ENCODE measurements at places on chromosomes 12 and 14.

GRCh38 chr12:52020539-52021336 is 14.0 kb downstream of the TAMALIN start:
- DNase-seq: peak; percentile 32

GRCh38 chr12:69497308-69498026 is 27.3 kb downstream of the FRS2 start:
- no peak for DNase-seq

DNA sequence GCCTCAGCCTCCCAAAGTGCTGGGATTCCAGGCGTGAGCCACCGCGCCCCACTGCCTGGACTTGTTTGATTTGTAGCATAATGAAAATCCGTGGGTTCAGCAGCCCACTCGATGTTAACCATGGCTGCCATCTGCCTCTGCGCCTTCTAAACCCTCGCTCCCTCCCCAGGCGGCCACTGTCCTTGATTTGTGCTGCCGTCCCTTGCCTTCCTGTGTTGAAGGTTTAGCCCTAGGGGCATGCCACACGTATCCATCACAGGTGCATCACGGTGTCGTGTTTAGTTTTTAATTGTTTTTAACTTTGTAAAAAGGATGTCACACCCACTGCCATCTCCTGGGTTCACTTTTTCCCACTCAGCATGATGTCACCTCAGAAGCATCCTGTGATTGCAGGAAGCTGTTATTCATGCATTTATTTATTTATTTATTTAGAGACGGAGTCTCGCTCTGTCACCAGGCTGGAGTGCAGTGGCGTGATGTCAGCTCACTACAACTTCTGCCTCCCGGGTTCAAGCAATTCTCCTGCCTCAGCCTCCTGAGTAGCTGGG is 24.5 kb upstream of the ULK1 start:
- no peak for DNase-seq

GRCh38 chr14:72500234-72500838 is 393.6 kb downstream of the DPF3 start:
- no peak for DNase-seq

DNA sequence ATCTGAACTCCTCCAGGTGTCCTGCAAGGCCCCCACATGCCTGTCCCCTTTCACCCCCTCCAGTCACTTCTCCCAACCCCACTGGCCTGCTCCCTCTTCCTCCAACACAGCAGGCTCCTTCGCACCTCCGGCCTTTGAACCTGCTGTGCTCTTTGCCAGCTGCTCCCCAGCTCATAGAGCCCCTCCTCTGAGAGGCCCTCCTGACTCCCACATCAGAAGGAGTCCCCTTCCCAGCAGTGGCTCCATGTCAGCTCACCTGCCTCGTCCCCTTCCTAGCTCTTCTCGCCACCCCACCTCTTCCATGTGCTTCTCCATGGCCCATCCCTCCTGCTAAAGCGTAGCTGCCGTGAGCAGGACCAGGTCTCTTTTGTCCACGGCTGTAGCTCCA is 22.1 kb downstream of the SCARB1 start:
- no peak for DNase-seq

DNA sequence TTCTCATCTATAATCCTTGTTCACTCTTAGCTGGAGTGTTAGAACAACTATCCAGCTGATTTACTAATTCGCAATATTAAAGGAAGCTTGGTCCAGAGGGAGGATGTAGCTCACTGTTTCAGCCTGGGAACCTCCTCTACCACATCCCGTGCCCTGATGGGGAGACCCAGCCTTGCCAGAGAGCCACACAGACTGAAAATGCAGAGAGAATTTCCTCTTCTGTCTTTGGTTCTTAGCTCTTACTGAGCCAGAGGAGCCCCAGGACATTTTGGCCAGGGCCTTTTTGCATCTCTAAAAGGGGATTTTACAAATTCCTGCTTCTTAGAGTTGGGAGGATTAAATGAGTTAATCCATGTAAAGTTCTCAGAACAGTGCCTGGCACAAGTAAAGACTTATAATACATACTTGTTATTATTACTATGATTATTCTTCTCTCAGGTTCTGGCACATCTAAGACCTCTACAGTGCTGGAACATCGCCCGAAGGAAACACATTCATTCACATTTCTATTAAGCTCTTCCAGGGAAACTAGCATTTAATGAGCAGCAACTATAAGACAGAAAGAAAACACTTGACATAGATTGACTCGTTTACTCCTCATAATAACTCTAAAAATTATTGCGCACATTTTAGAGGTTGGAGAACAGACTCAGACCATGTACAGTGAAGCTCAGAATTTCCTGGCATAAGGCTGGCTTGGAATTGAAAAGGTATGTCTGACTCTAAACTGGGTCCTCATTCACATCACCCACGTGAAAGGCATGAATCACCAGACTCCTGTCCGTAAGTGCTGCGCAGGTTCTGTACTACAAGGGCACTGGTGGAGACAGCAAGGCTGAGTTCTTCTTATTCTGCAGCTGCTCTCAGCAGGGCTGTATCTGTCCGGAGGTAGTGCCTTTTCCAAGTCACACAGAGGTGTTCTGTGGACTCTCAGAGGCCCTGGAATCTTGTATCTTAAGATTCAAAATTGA is 27.8 kb upstream of the AEBP2 start:
- no peak for DNase-seq

Measured in stimulated activated CD8-positive, alpha-beta memory T cell treated with anti-CD3 and anti-CD28 coated beads, Interleukin-7, amount 100 ng/mL, for 1 hour (primary cell).